Heart right ventricle (tissue), 16 donors: ENCODE measurements at places on chromosomes 7 and 10. TPM values are rescaled to one million over a fixed set of nuclear protein-coding genes. Genes with fewer than 3 reads are reported as not detected.

Gene C10orf67
- total RNA-seq, result 1.5 TPM

Gene NUTM2B
- total RNA-seq, result 0.45 TPM

Gene ANXA7
- total RNA-seq, result 142 TPM

DNA sequence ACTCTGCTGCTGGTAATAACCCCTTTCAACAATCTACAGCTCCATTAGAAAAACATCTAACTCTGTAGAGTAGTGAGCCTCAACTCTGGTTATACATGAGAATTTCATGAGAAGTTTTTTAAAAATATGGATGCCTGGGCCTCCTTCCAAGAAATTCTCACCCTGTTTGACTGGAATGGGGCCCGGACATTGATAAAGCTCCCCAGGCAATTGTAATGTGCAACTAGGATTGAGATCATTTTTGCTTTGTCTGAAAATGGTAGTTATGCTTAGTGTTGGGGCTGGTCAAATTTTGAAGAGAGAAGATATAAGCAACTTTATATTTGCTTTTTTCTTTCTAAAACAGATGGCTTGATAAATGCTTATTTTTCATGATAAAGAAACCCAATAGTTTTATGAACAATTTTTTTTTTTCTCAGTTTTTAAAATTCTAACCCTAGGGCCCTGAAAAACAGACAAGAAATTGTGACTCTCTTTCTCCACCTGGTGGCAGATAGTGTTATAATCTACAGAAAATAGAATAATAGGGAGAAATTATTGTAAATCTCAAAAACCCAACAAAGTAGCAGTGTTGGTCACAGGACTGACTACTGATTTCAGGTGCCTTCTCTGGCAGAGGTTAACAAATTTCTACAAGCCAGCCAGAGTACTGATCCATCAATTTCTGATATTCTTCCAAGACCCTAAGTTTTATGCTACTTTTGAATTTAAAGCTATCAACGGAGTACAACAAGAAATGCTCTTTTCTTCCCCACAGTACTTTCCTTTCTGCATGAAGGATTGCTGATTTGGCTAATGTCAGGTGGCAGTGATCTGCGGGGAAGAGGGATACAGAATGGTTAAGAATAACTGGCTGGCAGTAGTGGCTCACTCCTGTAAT lies 174.8 kb downstream of the DKK1 start:
- no peak for DNase-seq
- H3K4me1 ChIP-seq, result no peaks in the 10 kb centered on the region
- H3K27ac ChIP-seq, result no peak overlapping the region
- no peaks in the 10 kb centered on the region for H3K27me3 ChIP-seq
- no peaks in the 10 kb centered on the region for H3K36me3 ChIP-seq

DNA sequence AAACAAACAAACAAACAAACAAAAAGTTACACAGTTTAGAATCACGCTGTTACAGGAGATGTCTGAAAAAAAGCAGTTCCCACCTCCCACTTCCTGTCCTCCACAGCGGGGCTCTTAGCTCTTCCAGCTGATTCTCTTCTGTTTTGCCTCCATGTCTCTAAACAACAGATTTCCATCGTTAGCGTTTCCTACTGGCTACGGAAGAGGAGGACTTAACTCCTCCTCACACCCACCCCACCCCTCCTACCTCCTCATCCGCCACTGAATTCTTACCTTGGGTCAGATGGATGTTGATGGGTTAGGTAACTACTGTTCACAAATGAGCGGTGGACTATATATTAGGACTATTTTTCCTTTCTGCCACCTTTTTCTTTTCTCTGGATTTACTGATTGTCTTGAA lies 36.8 kb upstream of the NUB1 start:
- H3K4me1 ChIP-seq, result peaks cover 16% of the 10 kb centered on the region
- no peaks in the 10 kb centered on the region for H3K36me3 ChIP-seq
- DNase-seq, result no peak
- H3K27ac ChIP-seq, result no peak overlapping the region
- peaks cover 39% of the 10 kb centered on the region for H3K27me3 ChIP-seq

GRCh38 chr7:106692450-106693051 lies 31.6 kb upstream of the CCDC71L start:
- no peak overlapping the region for H3K4me3 ChIP-seq
- no peaks in the 10 kb centered on the region for H3K27me3 ChIP-seq
- no peak overlapping the region for H3K27ac ChIP-seq
- no peak for DNase-seq
- H3K4me1 ChIP-seq, result no peaks in the 10 kb centered on the region

- peaks cover 17% of the 10 kb centered on the region for H3K4me1 ChIP-seq
- no peak overlapping the region for H3K4me3 ChIP-seq
- H3K27me3 ChIP-seq, result no peaks in the 10 kb centered on the region
These were observed 40.1 kb downstream of the BPGM start for GRCh38 chr7:134686786-134687185.
